Activated T-cell treated with anti-CD3 and anti-CD28 coated beads for 24 hours (primary cell): ENCODE measurements at places on chromosomes 2 and 18.

GRCh38 chr2:190344276-190344827 lies 963 bp downstream of the INPP1 start:
- DNase-seq: no peak

GRCh38 chr2:29910960-29911359 lies 10.4 kb downstream of the ALK start:
- DNase-seq: no peak

DNA sequence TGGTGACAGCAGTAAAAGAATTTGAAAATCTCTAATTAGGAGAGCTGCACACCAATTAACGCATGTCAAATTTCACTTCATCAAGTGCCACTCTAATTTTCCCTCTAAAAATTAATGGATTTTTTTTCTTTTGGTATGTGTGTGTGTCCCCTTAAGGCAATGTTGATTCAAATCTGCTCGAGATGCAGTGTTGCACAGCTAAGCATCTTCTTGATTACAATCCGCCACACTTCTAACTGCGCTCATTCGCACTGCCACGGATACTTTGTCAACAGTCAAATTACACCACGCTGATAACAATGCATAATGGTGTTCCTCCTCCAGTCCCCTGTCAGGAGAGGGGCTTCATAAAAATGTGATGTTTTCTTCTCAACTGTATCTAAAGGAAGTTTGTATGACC lies 261.4 kb downstream of the MEIS1 start:
- no peak for DNase-seq

DNA sequence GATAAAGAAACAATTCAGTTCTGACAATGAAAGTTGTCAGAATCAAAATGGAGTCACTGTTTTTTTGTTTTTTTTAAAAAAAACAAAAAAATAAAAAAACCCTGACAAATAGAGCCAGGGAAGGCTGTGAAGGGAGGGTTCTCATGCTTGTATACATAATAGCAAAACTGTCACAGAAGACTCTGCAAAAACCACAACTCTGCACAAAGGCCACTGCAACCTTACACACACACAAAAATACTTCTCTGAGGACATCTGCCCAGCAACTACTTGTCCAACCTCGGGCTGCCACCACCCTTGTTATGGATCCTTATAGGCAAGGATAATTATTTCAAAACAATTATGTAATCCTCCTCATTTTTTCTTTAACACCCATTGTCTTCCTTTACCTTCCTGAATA lies 41.9 kb upstream of the C2orf66 start:
- no peak for DNase-seq

DNA sequence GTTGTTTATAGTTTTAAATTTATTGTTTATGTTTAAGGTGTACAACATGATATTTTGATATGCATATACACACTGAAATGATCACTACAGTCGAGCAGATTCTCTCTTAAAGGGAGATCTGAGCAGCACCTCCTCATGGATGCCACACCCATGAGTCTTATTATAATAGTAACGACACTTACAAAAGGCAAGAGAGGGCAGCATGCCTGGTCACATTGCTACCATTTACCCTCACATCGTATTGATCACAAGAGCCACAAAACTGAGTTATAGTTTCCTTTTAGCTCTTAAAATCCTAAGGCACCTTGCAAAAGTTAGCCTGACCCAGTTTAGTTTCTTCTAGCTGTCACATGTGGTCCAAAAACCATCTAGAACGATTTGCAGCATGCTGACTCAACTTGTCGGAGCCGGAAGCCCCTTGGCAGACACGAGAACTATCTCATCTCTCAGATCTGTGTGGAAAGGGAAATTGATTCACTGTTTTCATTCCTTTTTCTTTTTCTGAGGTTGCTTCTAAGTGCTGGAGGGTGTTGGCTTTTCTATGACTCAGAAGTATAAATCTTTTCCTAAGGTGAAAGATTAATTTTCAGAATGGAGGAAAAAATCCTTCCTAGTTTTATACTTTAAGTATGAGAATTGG lies 85.3 kb downstream of the CDC42EP3 start:
- DNase-seq: peak; percentile 73

GRCh38 chr2:10981941-10982431 lies 70.3 kb downstream of the KCNF1 start:
- no peak for DNase-seq

DNA sequence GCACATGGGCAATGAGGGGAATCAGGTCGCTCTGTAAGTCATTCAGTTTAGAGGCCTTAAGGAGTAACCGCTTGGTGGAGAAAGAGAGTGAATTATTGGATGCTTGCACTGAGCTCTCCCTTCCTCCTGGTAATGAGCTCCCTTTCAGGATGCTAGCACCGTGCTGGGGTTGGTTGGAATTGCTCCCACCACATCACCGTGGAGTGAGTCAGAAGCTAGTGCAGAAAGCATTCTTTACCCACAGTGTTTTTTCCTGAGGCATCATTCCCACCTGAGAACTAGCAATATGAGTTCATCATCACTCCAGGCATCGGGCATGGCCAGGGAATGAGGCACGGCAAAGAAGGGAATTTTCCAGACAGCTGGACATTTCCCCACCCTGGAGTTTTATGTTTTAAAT lies 57.6 kb downstream of the ITGB6 start:
- DNase-seq: no peak

DNA sequence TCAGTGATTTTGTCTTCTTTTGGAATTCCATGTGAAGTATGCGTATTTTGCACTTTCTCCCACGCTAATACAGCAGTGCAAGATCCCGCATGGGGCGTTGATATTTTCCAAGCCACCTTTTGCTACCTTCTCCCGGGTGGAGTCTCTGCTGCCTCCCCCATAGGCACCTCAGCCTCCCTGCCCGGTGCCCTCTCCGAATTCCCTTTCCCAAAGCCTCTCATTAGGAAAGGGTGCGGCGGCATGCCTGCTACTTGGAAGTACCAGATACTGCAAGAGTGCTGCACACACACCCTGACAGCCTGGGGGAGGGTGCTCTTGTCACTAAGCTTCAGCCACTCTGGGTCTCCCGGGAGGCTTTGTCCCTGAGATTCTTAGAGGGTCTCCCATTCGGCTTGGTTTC lies 114.4 kb upstream of the PXDN start:
- no peak for DNase-seq

DNA sequence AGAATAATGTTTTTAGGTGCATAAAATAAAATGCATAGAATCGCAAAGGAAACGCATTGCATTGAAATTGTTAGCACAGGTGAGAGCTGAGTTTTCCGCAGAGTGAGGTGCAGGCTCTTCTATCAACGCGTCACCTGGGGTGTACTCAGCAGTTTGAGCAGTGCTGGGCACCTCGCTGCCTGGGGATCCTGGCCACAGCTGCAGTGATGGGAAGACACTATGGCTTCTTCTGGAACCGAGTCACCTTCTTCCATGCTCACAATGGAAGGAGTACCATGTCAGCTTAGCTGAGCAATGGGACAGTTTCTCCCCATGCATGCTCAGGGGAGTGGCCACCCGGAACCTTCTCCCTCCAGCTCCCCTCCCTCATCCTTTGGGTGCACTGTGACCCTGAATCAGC lies 95.4 kb upstream of the OTOS start:
- DNase-seq: no peak

DNA sequence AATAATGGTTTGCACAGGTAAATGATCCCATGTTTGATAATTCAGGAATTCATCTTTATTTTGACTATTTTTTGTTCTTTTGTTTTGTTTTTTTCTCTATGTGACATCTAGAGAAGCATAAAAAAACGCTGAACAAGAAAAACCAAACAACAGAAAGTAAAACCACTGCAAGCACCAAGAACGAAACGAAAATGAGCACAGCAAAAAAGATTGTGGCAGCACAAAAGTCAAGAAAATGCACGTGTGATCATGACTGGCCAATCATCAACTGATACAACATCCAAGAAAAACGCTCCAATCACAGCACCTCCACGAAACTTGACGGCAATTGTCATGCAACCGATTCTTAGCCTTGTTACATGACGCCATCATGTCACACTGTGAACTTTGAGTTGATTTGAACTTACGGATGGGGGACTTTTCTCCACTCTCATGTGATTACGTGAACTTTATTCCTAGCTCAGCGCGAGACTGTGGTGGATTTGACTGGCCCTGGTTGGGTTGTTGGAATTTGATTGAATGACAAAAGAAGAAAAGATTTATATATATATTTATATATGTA lies 318.7 kb downstream of the CELF4 start:
- DNase-seq: no peak

GRCh38 chr2:233553366-233553765 lies 13.2 kb downstream of the USP40 start:
- DNase-seq: no peak

DNA sequence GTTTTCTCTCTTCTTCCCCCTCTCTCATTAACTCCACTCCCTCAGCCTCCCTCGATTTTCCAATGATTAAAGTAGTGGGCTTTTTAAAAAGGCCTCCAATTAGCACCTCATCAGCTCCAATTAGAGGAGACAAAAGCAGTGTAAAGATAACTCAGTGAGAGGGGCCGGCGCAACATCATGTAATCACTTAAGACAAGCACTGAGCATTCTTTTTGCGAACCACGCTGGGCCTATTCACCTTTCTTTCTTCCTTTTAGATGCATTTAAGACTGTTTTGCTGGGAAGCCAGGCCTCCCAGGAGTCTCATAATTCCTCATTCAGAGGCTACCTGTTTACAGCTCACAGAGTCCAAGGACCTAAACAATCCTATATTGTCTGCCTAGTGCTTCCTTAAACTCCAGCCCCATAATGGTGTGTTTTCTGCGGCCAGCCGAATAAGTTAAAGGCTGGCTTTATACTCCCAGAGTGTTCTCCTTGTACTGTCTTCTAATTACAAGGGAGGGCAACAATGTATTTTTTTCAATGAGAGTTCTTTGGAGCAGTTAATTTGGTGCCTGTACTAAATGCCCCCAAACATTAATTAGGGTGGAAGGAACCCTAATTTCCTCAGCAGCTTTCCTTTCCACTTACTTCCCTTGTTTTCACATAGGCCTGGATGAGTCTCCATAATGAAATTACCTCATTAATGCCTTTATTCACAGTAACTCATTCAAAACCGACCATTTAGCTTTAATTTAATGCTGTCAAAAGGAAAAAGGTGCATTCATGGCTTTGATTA lies 28.0 kb upstream of the LMAN1 start:
- DNase-seq: no peak

GRCh38 chr2:67846370-67847070 lies 216.3 kb downstream of the C1D start:
- peak; percentile 16 for DNase-seq

DNA sequence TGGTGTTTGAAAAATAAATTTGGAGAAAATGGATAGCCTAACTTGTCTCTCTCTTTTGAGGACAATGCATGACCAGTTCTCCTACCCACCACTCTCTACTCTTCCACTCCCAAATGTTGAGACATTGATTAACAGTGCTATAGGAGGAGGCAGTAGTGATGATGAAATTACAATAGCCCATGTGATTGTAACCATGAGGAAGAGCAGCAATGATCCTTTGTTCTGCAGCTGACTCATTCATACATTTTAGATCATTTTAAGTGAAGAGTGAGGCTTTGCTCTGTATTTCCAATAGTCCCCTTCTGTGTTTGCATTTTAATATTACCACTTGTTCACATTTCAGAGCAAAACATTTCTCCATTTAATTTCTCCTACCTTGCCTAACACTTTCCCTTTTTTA lies 592.3 kb downstream of the THSD7B start:
- no peak for DNase-seq

DNA sequence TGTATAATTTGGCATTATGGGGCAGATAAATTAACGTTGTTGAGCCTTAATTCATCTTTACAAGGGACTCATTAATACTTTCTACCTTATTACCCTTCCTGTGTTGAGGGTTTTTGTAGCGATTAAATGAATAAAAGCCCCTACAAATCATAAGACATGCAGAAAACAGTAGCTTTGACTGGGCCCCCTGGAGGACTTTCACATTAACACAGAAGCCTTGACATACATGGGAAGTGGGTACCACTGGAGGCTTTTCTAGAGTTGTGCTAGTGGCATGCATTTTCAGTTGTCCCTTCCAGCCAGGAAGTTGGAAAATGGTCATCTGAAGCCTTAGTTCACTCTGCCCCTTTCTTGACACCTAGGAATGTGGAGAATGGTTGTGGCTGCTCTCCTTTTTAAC lies 30.2 kb downstream of the MTA3 start:
- no peak for DNase-seq

- no peak for DNase-seq
Measured at GRCh38 chr2:238117199-238118154, 17.3 kb downstream of the ESPNL start.

DNA sequence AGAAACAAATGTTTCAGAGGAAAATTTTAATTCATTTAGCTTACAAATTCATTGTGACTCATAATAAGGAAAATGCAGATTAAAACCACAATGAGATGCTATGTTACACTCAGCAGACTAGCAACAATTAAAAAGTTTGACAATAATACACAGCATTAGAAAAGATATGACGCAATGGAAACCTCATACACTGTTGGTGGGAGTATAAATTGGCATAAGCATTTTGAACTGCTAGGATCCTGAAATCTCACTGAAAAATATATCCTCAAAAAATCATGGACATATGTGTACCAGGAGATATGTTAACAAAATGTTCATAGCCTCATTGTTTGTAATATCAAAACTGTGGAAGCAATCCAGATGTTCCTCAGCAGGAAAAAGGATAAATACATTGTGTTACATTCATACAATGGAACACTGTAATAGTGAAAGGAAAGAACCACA lies 13.7 kb downstream of the CALCRL start:
- DNase-seq: no peak

DNA sequence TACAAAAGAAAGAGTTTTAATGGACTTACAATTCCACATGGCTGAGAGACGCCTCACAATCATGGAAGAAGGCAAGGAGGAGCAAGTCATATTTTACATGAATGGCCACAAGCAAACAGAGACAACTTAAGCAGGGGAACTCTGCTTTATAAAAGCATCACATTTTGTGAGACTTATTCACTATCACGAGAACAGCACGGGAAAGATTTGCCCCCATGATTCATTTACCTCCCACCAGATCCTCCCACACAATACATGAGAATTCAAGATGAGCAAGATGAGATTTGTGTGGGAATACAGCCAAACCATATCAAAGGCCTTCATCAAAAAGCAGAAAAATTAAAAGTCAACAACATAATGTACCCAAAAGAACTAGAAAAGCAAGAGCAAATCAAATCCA lies 111.0 kb upstream of the RPRM start:
- DNase-seq: no peak

GRCh38 chr2:159290289-159290907 lies 3.9 kb upstream of the WDSUB1 start:
- no peak for DNase-seq

GRCh38 chr2:6237039-6237660 lies 545.0 kb downstream of the SOX11 start:
- no peak for DNase-seq
